AG10803 (cell line): ENCODE measurements at places on chromosomes 1 and 21.

DNA sequence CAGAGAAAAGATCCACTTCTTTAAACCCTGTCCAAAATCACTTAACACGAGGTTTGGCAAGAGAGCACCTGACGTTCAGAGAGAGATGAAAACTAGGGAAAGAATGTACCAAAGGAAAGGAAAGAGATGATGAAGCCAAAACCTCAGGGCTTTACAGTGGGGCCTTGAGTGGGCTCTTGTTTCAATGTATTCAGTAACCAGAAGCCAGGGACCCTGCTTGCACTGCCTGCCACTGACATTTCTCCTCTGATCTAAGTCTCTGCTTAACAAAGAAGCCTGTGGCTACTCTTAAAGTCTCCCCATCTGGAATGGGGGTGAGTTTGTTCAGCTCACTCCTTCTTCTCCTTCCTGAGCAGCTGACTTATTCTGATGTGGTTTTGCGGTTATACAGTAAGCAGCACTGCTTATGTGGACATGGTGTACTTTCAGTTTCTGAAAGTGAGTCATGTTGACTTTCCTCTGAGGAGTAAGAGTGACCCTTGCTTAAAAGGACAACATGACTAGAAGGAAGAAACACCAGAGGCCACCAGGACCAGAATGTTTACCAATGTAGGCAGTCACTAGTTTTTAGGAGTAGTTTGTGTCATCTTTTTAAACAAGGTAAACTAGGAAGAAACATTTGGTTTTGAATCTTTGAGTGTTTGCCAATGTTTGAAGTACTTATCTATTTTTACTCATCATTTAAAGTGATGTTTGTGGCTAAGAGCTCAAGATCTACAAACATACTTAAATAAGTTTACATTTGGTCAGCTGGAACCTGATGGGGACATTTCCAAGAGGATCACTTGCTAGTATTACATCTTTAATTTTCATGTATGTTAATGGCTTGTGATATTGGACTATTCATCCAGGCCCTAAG, 87.4 kb downstream of the FASLG start:
- DNase-seq, result peak; percentile 98

- DNase-seq, result no peak
Measured at GRCh38 chr1:94068096-94068998, 52.6 kb downstream of the ABCA4 start.

- no peak for DNase-seq
Measured at GRCh38 chr1:165907256-165907857, 79.9 kb downstream of the UCK2 start.

GRCh38 chr21:14988760-14989159, 76.0 kb downstream of the NRIP1 start:
- DNase-seq, result no peak

GRCh38 chr1:164671323-164671965, 112.5 kb downstream of the PBX1 start:
- DNase-seq, result peak; percentile 17

DNA sequence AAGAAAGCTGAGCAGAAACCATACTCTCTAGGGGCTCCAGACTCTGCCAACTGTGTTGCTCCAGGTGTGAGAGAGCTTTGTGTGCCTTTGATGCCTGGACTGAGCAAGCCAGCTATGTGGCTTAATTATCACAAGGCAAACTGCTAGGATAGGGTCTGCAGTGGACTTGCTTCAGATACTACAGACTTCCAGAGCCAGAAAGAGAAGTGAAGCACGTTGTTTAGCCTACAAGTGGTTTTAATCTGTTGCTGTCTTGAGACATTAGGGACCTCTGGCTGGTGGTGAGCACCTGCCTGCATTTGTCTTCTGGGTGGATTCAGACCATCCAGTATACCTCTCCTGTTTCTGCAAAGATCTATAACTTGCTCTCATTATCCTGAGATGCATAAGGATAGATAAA, 353.4 kb upstream of the PLXNA2 start:
- DNase-seq, result no peak

DNA sequence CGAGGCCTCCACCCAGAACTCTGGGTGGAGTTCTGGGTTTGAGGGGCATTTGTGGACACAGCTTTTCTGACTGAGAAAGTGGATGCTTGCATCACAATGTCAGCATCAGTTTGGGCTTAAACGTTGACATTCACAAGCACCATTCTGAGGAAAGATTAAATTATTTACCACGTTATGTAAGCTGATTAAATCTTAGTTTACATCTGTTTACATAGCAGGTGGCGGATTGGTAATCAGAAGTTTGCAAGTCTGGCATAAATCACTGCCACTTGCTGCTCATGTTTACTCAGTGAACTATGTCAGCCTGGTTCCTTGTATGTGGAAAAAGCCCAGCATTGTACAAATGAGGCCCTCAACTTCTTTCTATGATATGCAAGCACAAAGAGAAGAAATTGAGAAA, 310.1 kb downstream of the PAPPA2 start:
- DNase-seq, result no peak

DNA sequence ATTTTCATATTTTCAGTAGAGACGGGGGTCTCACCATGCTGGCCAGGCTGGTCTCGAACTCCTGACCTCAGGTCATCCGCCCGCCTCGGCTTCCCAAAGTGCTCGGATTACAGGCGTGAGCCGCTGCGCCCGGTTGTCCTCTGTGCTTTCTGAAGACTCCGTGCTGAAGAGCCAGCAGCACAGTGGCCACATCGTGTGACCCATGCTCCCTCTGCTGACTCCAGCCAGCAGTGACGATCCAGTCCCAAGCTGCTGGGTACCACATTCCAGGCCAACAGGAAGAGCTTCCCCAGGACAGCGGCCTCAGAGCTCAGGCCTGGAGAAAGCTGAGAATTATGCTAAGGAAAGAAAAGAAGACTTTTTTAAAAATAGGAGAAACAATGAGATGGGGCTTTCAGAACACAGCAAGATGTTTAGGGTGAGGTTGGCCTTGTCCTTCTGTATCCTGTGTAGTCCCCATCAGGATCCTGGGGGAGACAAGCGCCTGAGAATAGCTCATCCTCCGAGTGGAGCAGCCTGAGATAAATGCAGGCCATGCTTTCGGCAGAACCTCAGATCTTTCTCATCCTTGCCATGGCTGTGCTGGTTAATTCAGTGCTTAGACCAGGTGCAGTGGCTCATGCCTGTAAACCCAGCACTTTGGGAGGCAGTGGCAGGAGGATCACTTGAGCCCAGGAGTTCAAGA, 207.1 kb downstream of the SLC35F3 start:
- peak; percentile 21 for DNase-seq

DNA sequence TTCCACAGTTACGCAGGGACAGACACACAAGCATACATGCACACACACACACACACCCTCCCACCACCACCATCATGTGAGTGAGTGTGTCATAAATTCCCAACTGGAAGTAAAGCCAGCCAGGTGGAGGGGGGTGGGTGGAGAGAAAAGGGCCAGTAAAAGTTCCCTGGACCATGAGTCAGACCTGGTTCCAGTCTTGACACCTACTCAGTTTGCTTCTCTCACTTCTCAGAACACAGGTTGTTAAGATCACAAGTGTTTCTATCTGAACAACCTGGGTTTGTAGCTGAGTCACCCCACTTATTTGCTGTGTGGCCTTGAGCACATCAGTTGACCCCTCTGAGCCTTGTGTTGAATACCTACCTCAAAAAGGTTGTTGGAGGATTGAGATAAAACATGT, 9.6 kb downstream of the EPHA10 start:
- DNase-seq, result no peak
